ENCODE measurements at places on chromosomes 5 and 9.
A peak's percentile ranks its signal among the peaks of the same experiment; 100 is the strongest.

GRCh38 chr9:76756268-76756640 lies 8.0 kb upstream of the PCA3 start:
- DNase-seq = no peak

DNA sequence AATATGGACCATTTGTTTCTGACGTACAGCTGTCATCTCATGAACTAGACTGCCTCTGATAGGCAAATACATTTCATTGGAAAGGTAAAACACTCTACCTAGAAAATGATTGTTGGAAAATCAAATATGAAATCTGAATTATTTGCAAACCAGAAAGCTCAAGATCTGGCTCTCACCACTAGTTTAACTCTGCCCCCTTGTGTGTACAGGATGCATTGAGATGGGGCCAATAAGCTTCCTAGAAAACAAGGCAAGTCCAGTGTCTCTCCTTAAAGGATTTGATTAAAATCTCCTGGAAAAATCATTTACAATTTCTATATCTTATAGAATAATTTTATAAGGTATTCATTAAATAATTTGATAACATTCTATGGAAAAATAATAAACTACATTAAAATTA lies 311.9 kb upstream of the ANKH start:
- no peak for DNase-seq

DNA sequence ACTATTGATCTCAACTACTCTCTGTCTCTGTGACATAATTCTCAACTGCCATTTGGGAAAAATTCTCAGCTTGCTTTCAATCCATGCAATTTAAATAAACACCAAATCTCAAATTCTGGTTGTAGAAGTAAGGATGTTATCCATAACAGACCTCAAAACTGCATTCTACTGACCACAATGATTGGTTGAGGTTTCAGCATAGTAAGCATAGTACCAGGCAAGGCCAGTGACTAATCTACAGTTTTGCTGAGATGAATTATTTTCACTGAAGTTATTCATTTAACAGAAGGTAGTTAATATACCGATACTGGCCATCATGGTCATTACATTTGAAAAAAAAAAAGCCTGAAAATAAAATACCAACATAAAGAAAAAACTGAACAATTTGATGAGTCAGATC lies 488.0 kb upstream of the CDH18 start:
- no peak for DNase-seq

GRCh38 chr5:135393691-135394090 lies 5.3 kb downstream of the MACROH2A1 start:
- DNase-seq = no peak

GRCh38 chr9:32424616-32425015 lies 40.2 kb downstream of the ACO1 start:
- DNase-seq = no peak

DNA sequence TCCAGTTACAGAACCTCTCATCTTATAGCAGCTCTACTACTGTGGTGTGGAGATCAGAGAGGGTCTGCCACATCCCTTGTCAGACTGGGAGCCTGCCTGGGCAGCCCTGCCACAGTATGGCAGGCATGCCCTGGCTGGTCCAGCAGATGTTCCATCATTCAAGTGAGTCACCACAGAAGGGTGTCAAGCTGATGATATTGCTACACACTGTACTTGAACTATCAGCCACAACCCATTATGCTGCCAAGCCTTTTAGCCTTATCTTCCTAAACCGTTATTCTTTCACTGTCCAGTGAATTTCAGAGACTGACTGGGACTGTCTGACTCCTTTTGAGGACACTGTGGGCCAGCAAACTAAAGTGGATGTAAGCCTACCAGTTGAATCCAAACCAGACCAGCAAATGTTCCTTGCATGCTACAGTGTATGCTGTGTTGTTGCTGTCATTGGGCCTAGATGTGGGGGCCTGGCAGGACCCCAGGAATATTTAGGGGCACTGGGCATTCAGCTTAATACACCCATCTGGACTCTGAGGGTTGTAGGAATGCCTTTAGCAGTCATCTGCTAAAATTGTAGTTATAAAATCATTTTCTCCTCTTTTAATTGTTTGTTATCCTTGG lies 202.6 kb downstream of the NR3C1 start:
- DNase-seq = no peak

- no peak for DNase-seq
These were observed 73.6 kb upstream of the ALDH1B1 start for GRCh38 chr9:38318759-38319495.

GRCh38 chr5:141603923-141604717 lies 14.7 kb downstream of the DIAPH1 start:
- peak; percentile 51 for DNase-seq

DNA sequence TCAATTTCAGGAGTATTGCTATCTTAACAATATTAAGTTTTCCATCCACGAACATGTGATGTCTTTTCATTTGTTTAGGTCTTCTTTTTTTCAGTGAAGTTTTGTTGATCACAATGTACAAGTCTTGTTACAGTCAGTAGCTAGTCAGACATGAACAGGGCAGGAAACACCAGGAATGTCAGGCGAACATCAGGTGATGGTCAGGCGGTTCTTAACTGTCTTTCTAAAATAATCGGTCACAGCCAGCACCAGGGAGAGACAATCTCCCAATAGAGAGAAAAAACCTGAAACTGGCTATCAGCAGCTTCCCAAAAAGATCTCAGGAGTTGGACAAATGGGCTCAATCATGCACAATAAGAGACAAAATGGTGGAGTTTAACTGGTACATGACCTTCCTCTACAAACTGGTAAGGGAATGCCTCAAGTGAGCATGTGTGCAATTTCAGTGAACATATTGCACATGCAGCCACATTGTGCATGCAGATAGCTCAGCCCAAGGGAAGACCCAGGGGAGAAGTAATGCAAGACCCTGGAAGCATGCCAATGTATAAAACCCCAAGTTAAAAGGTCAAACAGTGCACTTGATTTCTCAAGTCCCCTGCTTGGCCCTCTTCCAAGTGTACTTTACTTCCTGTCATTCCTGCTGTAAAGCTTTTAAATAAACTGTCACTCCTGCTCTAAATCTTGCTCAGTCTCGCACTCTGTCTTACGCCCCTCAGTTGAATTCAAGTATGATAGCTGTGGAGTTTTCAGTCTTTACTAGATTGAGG lies 176.1 kb upstream of the RASEF start:
- DNase-seq = peak; percentile 37

DNA sequence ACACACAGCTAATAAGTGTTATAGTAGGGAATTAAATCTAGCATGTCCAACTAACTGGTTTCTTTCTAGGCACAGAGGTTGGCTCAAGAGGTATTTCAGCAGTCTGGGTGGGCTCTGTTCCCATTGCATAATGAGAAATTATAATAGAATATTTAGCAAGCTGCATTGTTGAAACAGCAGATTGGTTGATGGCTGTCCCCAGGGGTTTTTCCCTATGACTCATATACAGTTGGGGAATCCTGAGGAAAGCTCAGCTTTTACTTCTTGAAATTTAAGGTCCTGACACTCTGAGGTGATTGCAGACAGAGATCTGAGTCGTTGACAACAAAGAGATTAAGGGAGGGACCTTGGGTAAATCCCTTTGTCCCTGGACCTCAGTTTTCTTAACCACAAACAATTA lies 38.3 kb upstream of the TNFSF8 start:
- peak; percentile 18 for DNase-seq

DNA sequence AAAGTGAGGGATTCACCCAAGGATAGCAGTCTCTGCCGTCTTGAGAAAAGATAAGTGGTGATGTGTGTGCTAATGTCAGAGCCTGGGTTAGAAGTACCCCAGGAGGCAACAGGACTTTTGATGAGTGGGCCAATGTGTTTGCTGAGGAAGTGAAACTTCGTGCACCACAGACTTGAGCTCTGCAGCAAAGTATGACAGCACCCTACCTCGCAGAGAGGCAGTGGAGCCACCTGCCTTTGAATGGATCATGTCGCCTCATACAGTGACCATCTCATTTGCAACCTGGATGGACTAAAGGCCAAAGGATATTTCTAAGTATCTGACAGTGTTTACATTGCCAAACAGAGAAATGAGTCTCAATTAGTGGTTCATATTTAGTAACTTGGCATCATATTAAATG lies 593.9 kb upstream of the GRAMD2B start:
- DNase-seq = no peak

GRCh38 chr9:70773579-70773978 lies 347.8 kb downstream of the TRPM3 start:
- DNase-seq = no peak

GRCh38 chr5:164235300-164235891 lies 730.0 kb downstream of the MAT2B start:
- DNase-seq = no peak

GRCh38 chr5:58201922-58202648 lies 257.8 kb downstream of the PLK2 start:
- DNase-seq = no peak

- DNase-seq = no peak
These were observed 235.4 kb downstream of the FSTL4 start for GRCh38 chr5:133376986-133377385.

- DNase-seq = no peak
These were observed 141.8 kb downstream of the DMXL1 start for GRCh38 chr5:119212676-119213075.

GRCh38 chr9:33460854-33461253 lies 12.9 kb downstream of the NOL6 start:
- no peak for DNase-seq

DNA sequence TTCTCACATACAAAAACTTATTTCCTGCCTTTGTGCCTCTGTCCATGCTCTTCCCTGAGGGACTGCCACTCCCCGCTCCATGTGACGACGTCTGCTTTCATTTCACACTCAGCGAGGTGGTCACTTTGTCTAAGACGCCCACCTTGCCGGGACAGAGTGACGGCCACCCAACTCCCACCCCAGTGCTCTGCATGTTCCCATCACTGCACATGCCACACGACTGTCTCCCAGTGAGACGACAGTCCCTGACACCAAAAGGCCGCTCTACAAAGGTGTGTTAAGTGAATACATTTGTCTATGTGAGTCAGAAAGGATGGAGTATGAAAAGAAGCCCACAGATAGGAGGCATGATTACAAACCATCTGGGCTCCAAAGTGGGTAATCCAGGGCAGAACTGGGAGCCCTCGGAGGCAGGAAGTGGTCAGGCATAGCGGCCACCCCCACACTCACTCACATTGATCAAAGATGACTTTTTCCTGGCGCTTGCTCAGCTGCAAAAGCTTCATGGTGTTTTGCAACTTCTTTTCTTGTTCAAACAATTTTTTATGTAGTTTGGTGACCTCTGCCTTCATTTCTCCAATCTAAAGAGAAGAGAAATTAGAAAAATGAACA lies 185.8 kb downstream of the CDK5RAP2 start:
- no peak for DNase-seq

DNA sequence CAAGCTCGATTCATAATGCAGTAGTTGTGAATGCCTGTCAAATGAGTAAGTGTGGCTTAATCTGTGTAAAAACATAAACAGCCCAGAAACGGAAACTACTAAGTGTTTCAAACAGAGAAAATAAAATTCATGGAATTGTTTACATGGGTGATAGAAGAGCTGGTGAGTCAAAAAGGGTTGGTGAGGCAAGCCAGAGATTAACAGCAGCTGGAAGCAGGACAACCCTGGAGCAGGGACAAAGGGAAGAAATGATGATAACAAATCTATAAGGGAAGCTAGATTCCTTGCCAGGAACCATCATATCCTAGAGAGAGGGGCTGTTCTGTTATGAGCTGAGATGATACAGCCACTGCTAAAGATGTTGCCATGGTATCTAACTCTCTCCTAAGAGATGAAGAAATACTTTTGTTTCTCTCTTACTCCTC lies 18.0 kb upstream of the PRR16 start:
- no peak for DNase-seq

GRCh38 chr9:27276193-27277030 lies 20.5 kb downstream of the EQTN start:
- peak; percentile 47 for DNase-seq

GRCh38 chr5:36982146-36982545 lies 105.6 kb downstream of the NIPBL start:
- DNase-seq = no peak

GRCh38 chr5:133744051-133744959 lies 132.0 kb upstream of the FSTL4 start:
- no peak for DNase-seq

- DNase-seq = no peak
These were observed 318.7 kb downstream of the TMEM161B start for GRCh38 chr5:87949676-87950631.

- DNase-seq = no peak
These were observed 85.2 kb downstream of the ATG10 start for GRCh38 chr5:82057051-82057450.

DNA sequence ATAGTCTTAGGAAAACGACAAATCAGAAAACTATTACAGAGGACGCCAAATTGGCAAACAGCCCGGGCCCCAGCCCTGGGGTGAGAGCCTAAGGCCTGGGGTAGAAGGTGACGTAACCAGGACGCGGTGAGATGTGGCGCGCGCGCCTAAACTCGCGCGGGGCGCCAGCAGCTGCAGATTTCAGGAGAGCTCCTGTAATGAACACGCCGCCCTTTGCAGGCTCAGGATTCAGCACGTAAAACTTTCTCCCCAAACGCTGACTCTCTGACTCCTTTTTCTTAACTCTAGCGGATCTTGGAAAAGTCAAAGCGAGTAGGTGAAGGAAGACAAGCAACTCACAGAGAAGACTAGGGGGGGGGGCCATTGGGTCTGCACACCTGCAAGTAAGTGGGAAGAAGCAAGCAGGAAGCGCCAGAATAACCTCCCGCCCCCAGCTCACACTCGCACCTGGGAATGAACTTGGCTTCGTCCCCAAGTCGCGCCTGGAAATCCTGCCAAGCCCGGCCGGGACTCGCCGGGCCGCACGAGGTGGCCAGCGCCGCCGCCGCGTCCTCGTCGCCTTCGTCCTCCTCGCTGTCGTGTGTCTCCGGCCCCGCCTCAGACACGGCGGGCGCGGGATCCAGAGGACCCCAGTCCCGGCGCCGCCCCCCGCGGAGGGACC lies 822 bp downstream of the RASEF start:
- DNase-seq = no peak

- DNase-seq = no peak
These were observed 5.2 kb upstream of the TCERG1 start for GRCh38 chr5:146441896-146442295.

DNA sequence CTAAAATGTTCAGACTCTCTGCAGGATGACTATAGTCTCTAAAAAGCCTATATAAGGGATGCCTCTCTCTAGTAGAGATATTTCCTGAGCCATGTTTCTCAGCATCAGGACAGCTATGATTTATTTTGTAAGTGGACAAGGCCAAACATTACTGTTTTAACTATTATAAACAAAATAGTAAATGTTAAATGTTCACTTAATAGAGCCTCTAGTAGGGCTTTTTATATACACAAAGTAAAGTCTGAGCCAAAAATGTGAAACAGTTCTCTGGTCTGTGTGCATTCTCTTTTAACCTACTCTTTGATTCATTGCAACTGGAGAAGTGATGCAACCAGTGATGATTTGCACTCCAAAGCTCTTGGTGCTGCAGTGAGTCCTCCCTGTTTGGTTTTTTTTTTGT lies 220.5 kb downstream of the GDNF start:
- DNase-seq = no peak

GRCh38 chr5:57319628-57320027 lies 145.8 kb downstream of the GPBP1 start:
- DNase-seq = no peak

GRCh38 chr5:116507051-116507537 lies 67.5 kb downstream of the SEMA6A start:
- DNase-seq = no peak

- DNase-seq = no peak
These were observed 72.2 kb downstream of the PTTG1 start for GRCh38 chr5:160493806-160494338.

GRCh38 chr9:133551446-133551845 lies 16.9 kb downstream of the ADAMTSL2 start:
- no peak for DNase-seq
